ENCODE measurements at places on chromosomes 11 and 22. TPM values are rescaled to one million over a fixed set of nuclear protein-coding genes. Genes with fewer than 3 reads are reported as not detected.

Gene DGCR2
- 51.2 TPM for polyA plus RNA-seq

Gene GGTLC2
- polyA plus RNA-seq = not detected

Gene CELSR1
- 1.7 TPM for polyA plus RNA-seq

Gene MRGPRG
- polyA plus RNA-seq = not detected

Gene PSMC3
- polyA plus RNA-seq = 104 TPM

Gene PGR
- polyA plus RNA-seq = 6.1 TPM

Gene RTN3
- polyA plus RNA-seq = 142 TPM

Gene OR52A1
- not detected for polyA plus RNA-seq

Gene DEFB131B
- polyA plus RNA-seq = not detected

Gene RTN4R
- not detected for polyA plus RNA-seq

Gene NOL12
- polyA plus RNA-seq = 7.6 TPM
